ENCODE measurements at places on chromosomes 6 and 20.

- DNase-seq = no peak
These were observed 92.3 kb downstream of the FIG4 start for GRCh38 chr6:109783250-109783986.

DNA sequence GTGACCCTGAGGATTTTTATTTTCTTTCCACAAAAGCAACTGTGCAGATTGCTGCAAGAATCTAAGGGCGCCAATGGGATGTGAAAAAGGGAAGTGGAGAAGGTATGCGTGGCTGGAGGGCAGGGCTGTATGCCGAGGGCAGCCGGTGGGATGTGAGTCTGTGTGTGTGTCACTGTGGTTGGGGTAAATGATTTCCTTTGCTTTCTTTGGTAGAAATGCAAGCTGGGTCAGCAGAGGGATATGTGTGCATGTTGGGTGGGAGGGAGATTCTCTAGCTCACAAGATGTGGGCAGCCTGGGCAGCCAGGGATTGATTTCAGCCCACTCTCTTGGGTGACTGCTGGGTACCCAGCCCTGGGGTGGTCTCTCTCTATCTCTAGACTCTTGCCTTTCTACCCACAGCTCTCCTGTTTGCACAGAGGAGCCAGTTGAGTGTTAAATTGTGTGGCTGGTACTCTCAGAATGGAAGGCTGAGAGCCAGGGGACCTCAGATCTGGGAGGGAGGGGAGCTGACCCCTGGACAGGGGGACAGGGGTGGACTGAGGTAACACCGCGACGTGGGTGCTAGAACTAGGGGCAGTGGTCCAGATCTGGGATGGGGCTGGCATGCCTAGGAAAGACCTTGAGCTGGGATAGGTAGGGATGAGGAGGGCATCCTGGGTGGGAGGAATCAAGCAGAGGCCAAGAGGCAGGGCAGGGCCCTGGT lies 136.8 kb upstream of the RNF24 start:
- no peak for DNase-seq

- DNase-seq = no peak
These were observed 42.0 kb downstream of the MAPK14 start for GRCh38 chr6:36069573-36069972.

- no peak for DNase-seq
These were observed 49.8 kb upstream of the STXBP5 start for GRCh38 chr6:147154454-147154853.

- DNase-seq = no peak
These were observed 202.2 kb upstream of the CCN2 start for GRCh38 chr6:132153221-132153898.

GRCh38 chr6:101747716-101748115 lies 354.2 kb downstream of the GRIK2 start:
- DNase-seq = no peak

DNA sequence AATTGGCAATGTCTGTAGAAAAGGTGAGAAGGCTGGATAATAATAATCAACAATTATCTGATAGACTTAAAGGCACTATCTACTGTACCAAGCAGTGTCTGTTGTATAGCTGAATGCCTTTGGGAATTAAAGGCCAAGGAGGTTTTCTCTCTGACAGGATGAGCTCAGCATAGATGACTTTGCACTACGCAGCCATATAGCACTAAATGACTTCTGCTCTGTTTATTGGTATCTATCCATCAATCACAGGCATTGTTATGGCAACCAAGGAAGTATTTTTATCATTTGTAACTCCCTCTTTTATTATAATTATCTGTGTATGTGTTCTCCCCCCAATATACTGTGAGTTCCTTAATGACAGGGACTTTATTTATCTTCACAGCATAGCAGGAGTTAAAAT lies 654.3 kb downstream of the PHF3 start:
- DNase-seq = no peak

DNA sequence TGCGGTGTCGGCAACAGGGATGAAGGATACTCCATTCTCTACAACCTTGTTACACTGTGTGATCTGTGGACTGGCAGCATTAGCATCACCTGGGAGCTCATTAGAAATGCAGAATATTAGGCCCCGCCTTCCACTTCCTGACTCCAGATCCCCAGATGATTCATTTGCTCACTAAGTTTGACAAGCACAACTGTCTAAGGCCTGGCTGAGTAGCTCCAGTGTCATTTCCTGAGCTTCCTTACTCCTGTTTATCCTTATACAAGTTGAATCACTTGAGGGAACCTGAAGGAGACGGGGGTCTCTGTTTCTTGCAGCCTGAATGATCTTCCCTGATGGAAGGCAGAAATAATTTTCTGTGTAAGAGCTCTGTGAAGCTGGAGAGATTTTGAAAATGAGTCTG lies 32.7 kb upstream of the PROKR2 start:
- no peak for DNase-seq

- no peak for DNase-seq
These were observed 6.0 kb downstream of the STX11 start for GRCh38 chr6:144156338-144156737.

- DNase-seq = no peak
These were observed 9.7 kb downstream of the LINC00237 start for GRCh38 chr20:21096321-21097043.

DNA sequence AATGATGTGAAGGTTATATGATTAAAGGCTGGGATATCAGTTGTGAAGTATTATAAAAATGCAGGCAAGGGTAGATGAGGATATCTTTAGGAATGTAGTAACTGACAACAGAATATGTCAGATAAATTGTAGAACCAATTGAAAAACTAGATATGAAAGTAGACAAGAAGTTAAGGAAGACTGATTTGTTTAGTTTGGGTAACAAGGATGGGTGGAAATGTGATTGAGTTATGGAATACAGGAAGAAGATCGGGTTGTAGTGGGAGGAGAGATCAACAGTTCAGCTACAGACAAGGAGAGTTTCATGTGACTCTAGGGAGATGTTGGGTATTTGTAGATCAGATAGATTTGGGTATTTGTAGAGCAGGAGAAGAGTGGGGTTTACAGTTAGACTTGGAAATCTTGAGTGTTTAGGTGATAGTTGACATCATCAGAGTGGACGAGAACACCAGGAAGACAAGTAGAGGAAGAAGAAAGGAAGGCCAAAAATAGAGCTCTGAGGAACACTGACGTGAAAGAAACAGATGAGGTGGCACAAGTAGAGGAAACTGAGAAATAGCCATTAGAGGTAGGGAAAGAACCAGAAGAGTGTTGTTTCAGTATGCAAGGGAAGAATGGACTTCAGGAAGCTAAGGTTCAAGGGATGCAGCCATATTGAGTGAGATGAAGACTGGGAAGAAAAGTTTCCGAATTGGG lies 12.1 kb upstream of the TSPYL1 start:
- no peak for DNase-seq

- no peak for DNase-seq
These were observed at the start of gene SAMD5 for GRCh38 chr6:147508042-147508865. Gene SAMD5 (plus strand): TSS chr6:147508690. CDS start chr6:147508929, 239 bp downstream.

- DNase-seq = no peak
These were observed 388.4 kb upstream of the GJE1 start for GRCh38 chr6:141744194-141744925.

GRCh38 chr6:138454981-138455706 lies 44.1 kb downstream of the NHSL1 start:
- DNase-seq = no peak

DNA sequence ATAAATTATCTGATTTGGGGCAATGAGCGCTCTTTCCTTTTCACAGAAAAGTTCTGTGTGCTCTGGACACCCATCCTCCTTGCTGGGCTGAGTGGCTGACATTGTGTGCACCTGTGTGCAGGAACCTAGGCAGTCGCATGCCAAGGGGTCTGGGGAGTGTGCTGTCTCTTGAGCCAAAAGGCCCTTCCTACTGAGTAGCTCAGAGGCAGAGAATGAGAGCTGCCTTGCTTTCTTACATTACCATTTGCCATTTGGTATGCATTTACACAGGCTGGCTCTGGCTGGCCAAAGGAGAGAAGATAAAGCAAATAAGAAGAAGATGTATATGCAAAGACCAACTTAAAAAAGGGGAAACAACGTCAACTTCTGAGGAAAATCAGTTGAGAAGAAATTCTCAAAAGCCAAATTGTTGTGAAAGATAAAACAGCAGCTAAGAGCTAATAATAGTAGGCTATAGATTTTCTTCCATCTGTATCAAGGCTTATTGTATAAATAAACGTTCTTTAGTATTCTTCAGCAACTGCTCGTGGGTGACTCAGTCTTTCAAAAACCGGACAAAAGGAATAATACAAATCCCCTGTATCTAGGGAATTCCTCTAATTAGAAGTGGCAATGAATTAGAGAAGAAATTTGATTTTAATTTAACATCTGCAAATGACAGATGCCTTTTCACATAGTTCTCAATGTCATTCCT lies 121.9 kb downstream of the INSM1 start:
- no peak for DNase-seq

- DNase-seq = no peak
These were observed 175.6 kb downstream of the SYNE1 start for GRCh38 chr6:152461556-152461955.

- no peak for DNase-seq
These were observed 376.7 kb upstream of the CITED2 start for GRCh38 chr6:139751179-139751578.

DNA sequence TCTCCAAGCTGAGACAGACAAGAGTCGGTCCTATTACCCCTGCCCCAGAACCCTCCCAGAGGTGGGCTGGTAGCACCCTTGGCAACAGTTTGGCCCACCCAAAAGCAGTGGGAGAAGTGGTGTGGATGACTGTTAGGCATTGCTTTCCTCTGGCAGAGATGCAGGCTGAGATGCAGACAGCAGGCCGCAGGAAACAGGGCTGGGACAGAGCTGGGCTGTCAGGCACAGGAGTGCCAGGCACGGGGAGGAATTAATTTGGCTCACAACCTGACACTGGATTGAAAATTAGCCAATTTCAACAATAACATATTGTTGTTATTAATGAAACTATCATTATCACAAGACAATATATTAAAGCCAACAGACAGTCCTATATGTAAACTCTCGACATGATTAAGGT lies 15.7 kb upstream of the SIRT5 start:
- DNase-seq = no peak

DNA sequence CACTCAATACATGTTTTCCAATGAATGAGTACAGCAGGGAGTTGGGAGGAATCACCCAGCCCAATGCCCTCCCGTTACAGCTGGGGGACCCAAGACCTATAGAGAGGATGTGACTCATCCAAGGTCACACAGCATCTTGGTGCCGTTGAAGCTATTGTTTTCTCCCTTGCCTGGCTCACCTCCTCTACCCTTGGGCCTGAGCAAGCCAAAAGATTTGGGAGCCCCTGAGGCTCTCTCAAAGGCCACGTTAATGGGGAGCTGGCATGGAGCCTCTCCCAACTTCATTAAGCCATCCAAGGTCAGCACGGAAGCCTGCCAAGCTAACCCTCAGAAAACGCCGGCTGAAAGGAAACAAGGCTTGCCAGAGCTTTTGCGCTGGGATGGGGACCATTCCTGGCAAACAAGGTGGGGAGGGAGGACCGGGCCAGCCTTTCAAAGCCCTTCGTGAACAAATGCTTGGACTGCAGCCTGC lies 30.4 kb downstream of the KCNB1 start:
- DNase-seq = no peak

DNA sequence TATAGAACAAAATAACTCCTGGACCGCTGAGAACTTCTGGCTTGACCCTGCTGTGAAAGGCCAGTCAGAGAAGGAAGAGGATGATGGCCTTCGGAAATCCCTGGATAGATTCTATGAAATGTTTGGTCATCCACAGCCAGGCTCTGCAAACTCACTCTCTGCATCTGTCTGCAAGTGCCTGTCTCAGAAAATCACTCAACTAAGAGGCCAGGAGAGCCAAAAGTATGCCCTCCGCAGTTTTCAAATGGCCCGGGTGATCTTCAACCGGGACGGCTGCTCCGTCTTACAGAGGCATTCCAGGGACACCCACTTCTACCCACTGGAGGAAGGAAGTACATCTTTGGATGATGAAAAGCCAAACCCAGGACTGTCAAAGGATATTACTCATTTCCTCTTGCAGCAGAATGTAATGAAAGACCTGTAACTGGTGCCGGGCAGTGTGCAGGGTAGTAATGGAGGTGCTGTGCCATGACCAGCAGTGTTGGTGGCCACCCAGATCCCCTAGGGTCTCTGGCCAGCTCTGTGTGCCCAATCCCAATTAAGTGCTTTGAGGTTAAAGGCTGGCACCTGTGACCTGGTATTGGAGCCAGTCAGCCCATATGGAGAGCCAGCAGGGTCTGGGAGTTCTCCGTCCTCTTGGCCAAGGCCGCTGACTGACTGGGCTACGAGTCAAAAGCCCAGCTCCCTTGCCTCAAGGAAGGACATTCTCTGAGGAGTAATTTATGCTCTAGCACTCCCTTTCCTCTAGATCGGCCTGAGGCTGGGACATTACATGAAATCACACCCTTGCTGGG lies 87.1 kb downstream of the TRMT6 start:
- DNase-seq = no peak

DNA sequence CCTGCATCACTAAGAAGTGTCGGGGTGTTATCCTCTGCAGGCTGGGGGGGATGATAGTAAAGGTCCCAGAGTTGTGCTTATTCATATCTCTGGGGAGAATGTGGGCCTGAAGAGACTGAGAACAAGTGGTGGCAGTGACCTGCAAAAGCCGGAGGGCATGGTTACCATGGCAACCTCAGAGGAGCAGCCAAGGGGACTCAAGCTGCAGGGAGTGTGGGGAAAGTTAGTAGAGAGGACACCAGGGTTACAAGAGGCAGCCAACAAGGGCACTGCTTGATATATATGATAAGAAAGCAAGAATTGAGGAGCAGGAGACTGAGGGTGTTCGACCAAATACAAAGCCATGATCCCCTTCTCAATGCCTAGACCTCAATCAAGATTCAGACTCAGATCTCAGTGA lies 46.1 kb downstream of the HLA-F start:
- DNase-seq = no peak

DNA sequence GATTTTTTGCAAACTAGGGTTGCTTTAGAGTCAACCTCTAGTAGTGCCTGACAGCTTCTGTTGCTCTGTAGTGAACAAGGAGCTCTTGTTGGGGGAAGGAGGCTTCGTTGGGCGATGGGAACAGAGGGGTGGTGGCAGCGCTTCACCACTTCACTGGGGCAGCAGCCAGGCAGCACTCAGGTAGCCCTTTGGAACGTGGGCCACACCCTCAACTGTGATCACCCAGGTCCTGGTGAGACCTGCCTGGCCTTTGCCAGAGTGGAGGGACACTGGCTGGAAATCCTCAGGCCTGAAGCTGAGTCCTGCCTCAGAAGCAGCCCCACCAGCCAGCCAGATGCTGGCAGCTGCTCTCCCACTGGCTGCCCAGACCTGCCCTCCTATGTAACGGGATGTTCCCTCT lies 10.4 kb upstream of the EDN3 start:
- no peak for DNase-seq

DNA sequence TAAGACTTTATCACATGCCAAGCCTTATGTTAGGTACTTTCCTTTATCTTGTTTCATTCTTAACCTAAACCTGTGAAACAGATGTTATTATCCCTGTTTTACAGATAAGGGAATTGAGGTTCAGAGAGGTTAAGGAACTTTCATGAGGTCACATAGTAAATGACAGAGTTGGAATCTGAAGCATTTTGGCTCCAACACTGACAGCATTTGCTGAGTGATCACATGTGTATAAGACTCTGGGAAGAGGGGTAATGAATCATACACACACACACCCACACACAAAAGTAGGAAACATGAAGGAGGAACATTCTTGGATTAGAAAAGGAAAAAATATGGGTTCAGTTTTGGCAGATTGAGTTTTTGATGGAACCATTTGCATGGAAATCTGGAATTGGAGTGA lies 212.5 kb downstream of the GJA1 start:
- no peak for DNase-seq

All from D721Med (cell line).